ENCODE measurements at places on chromosomes 4 and X.

- DNase-seq, result no peak
These were observed 10.2 kb downstream of the ATXN3L start for GRCh38 chrX:13309631-13310030.

GRCh38 chrX:13180807-13181206 lies 136.4 kb upstream of the FAM9C start:
- DNase-seq, result no peak

- no peak for DNase-seq
These were observed 34.8 kb downstream of the EGF start for GRCh38 chr4:109947457-109947856.

DNA sequence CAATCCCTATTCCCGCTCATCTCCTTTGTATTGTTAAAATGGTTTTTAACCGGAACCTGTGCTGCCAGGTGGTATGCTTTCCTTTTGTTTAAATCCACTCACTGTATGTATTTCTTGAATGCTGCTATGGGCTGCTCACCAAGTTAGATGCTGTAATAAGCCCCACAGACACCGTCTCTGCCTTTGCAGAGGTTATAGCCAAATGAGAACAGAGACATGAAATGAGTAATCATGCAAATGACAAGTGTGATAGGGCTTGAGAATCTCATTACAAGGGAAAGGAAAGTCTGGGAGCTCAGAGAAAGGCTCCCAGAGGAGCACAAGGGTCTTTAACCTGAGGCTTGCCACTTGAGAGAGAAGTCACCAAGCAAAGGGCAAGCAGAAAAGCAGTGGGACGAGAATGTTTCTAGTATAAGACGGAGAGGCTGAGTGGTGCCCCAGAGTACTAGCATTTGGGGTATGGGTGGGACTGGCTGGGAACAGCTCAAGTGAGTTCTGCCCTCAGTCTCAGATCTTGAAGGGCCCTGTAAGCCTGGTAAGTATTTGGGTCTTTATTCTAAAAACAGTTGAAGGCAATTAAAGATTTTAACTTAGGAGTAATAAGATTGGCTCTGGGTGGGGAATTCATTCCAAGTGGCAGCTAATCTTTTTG lies 110.8 kb upstream of the H2AZ1 start:
- DNase-seq, result no peak

- DNase-seq, result no peak
These were observed 11.8 kb downstream of the DSPP start for GRCh38 chr4:87620086-87620485.

DNA sequence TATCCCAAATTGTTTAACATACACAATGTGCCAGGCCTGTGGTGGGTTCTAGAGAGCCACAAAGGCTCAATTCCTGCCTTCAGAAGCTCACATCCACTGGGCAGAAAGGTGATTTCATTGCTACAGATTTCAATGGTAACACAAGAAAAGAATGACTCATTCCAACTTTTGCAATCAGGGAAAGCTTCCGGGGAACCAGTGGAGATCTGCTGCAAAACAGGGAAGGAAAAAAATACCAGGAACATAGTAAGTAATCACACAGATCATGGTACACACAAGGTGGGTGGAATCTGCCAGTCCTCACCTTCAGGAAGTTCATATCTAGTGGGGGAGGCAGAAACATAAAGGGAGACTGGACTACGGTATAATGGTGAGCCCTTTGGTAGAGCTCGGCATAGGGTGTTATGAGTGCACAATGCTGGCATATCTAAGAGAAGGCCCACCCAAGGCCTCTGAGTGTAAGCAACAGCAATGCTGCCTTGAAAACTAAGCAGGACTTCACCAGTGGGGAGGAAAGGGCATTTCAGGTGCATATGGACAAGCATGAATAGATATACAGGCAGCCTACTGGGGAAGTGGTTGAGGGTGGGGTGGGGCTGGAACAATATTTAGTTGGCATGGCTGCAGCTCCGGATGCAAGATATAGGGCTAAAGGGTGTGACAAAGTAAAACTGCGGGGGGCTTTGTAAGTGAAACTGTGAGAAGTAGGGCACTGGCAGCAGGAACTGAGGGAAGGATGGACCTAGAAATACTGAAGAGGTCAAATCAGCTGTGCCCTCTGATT lies 24.2 kb downstream of the GPRIN3 start:
- no peak for DNase-seq

GRCh38 chrX:152821145-152821765 lies 9.3 kb downstream of the CETN2 start:
- no peak for DNase-seq

DNA sequence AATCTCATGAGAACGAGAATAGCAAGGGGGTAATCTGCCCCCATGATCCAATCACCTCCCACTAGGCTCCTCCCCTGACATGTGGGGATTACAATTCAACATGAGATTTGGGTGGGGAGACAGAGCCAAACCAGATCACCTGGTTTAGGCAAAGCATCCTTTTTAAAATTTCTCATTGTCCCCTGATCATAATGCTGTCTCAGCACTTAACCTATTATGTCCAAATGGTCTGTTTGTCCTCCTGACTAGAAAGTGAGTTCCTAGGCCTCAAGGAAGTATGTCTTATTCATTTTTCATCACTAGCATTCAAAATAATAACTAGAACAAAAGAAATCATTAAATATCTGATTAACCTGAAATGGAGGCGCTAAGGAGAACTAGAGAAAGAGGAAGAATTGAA lies 7.9 kb upstream of the PRMT9 start:
- no peak for DNase-seq

DNA sequence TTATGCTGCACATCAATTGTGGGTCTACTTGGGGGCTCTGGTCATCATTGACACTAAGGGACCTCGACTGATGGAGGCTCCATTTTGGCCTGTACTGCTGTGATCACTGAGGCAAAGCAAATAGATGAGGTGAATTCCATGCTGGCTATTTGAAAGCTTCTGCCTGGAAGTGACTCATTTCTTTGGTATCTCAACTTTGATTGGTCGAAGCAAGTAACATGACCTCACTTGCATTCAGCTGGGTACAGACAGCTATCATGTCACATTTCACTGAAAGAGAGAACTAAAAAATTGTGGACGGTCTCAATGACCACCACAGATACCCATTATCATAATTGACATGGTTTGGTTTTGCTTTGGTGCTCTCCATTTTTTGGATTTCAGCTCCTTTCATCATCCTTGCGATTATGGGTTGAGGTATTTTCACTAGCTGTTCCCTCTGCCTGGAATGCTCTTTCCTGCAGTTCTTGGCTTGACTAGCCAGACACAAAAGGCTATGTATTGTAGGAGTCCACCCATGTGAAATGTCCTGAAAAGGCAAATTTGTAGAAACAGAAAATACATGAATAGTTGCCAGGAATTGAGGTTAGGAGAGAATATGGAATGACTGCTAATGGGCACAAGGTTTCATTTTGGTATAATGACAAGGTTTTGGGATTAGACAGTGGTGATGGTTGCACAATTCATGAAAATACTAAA lies 369.2 kb upstream of the LCORL start:
- no peak for DNase-seq

DNA sequence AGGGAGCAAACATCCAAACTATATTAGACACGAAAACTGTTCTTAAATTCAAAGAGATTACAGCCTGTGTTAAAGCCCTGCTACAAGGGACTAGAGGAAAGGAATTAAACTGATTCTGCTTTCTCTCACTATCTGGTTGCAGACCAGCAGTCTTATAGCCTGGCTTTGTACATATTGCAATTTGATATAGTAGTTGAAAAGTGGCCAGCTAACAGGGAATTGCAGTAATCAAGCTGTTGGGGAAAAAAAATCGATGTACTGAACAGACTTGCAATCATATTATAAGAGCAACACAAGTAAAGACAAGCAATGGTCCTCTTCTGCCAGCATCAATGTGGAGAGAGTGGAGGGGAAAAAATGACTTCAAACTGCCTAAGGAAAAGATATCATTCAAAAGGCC lies 364.4 kb upstream of the EPHA5 start:
- no peak for DNase-seq

GRCh38 chrX:46722742-46723568 lies 36.0 kb downstream of the SLC9A7 start:
- no peak for DNase-seq

- peak; percentile 70 for DNase-seq
These were observed 805 bp downstream of the ATP8A1 start for GRCh38 chr4:42655921-42656678.

GRCh38 chr4:57404483-57404882 lies 294.3 kb upstream of the IGFBP7 start:
- no peak for DNase-seq

GRCh38 chr4:124462954-124463828 lies 249.3 kb downstream of the ANKRD50 start:
- DNase-seq, result no peak

DNA sequence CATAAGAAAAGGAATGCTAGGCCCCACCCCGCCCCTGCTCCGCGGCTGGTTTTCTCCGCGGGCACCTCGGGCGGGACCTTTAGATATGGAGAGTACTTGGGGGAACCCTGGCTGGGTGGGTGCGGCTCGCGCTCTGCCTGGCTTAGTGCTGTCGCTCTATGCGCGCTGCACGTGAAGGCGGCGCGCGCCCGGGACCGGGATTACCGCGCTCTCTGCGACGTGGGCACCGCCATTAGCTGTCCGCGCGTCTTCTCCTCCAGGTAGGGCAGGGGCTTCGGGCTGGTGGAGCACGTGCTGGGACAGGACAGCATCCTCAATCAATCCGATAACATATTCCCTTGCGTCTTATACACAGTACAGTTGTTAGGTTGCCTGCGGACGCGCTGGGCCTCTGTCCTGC lies 56.0 kb downstream of the MAGEB10 start:
- DNase-seq, result no peak

GRCh38 chr4:27020203-27020602 lies 159.6 kb downstream of the STIM2 start:
- DNase-seq, result no peak

GRCh38 chr4:3276986-3277385 lies 15.8 kb upstream of the RGS12 start:
- no peak for DNase-seq

- no peak for DNase-seq
These were observed 217.1 kb upstream of the SMIM31 start for GRCh38 chr4:164536814-164537213.

- DNase-seq, result no peak
These were observed 37.1 kb upstream of the XPNPEP2 start for GRCh38 chrX:129701624-129702069.

DNA sequence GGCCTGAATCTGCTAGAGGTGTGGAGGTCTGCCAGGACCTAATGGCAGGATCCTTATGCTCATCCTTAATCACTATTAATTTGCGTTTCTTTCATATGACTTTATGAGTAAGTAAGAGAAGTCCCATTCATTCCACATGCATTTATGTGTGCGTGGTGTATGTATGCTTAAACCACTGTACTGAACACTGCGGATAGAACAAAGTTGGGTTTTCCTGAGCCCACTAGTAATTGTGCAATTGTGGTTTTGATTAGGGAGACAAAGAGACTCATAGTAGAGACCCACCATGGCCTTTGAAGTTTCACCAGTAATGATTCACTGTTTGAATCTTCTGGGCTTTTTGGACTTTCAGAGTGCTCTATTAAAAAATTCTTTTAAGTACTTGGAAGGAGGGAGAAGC lies 498.5 kb upstream of the DIPK2B start:
- no peak for DNase-seq

DNA sequence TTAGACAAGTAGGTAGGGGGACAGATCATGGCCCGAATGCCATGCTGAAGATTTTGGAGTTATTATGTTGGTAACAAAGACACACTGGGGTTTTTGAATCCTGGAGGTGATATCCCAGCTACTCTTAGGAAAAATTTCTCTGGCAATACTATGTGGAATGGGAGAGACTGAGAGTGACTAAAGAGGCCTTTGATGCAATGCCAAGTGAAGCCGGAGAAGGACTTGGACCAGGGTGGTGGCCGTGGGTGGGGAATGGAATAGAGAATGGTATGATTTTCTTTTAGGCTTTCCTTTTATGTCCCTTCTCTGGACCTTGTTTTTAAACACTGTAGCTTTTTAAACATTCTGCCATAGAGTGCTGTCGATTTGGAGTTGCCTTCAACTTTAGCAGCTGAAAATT lies 141.6 kb downstream of the DCLK2 start:
- DNase-seq, result no peak

GRCh38 chr4:66558651-66559050 lies 888.4 kb upstream of the EPHA5 start:
- no peak for DNase-seq

DNA sequence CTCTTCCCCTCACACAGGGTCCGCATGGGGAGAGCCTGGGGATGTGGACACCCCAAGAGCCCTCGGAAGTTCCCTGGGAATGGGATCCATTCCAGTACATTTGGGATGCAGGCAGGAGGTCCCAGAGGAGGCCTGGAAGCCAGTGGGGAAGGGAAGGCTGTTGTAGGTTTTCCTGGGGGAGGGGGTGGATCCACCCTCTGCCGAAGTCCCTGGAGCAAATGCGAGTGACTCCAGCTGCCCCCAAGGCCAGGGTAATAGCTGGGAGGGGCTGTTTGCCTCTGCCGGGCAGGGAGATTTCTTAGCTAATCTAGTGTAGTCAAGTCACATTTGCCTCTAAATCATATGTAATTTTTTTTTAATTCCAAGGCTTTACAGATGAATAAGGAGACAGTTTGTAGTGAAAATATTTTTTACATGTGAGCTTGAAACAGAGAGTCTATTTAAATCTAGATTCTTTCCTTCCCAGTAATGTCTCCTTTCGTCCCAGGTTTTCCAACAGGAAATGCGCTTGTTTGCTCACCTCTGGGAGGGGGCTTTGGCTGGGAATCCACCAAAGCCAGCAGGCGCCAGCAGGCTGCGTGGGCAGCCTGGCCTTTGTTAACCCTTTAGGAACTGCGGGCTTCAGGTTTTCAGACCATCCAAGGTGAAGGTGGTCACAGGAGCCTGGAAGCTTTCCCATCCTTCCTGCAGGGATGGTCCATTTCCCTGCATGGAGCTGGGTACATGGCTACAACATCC lies 26.8 kb downstream of the SH3TC1 start:
- DNase-seq, result no peak

GRCh38 chr4:56976283-56976836 lies 1.0 kb downstream of the NOA1 start:
- no peak for DNase-seq

GRCh38 chrX:77779695-77780094 lies 6.3 kb downstream of the ATRX start:
- DNase-seq, result no peak
